ENCODE measurements at places on chromosomes 4 and X. TPM values are rescaled to one million over a fixed set of nuclear protein-coding genes. Genes with fewer than 3 reads are reported as not detected.

ASB12 gene
- total RNA-seq = not detected

FGFR3 gene
- total RNA-seq = 0.26 TPM

DNA sequence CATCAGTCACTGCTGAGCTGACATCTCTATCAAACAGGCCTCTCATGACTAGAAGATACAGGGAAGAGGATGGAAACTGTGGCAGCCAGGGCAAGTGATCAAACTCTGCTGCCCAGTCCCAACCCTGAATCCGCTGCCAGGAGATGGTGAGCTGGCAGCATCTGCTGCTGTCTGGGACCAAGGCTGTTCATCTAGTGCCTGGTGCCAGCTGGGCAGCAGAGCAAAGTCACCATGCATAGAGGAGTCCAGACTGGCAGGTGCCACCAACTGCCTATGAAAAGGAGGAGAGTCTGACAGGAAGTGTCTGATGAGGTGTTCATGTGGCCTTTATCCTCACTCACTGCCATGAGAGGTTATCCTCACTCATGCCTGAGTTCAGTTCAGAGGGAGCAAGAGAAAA is 518.9 kb downstream of the MID1IP1 start:
- DNase-seq = no peak

GRCh38 chr4:86060341-86060740 is 299.5 kb downstream of the MAPK10 start:
- DNase-seq = no peak

TCEAL7 gene
- total RNA-seq = 61.0 TPM

- DNase-seq = no peak
These were observed 31.7 kb downstream of the ZFYVE28 start for GRCh38 chr4:2386717-2387116.

Measured in LHCN-M2 (cell line).